ENCODE measurements at places on chromosomes 7 and 10.

GRCh38 chr7:67738958-67739357, 742.3 kb downstream of the TYW1 start:
- no peak for DNase-seq

- DNase-seq: no peak
These were observed 142.9 kb upstream of the VWC2 start for GRCh38 chr7:49630513-49630912.

GRCh38 chr7:119545118-119545517, 727.9 kb upstream of the KCND2 start:
- no peak for DNase-seq

DNA sequence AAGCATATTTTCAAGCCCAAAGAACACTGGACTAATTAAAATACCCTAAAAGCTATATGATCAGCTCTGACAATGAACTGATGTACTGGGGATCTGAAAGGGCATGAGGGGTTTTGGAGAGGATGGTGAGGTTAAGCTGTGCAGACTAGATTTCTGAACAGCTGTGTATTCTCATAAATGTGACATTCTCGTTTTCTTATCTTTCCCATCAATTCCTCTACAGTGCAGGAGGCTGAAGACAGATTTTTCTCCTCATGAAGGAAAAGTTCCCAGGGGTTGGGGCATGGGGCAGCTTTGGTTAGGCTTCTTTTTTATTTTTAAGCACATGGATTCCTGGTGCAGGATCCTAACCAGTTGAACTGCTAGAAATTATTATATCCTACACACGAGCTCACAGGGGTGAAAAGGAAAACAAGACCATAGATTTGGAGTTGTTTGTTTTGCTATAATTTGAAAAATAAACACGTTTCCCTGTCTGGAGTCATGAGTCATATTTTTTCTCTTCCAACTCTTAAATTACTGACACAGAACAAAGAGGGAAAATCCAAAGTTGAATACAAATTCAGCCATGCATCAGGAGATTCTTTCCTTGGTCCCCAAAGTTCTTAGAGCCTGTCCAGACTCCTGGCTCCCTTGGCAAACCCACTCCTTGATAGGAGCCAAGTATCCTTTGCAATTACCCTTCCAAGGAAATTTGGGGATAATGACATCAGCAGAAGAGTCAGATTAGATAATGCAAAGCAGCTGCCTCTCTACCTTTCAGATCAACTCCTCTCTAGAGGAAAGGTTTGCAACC, 147.7 kb upstream of the NPVF start:
- no peak for DNase-seq

- no peak for DNase-seq
These were observed 478.0 kb upstream of the KLF6 start for GRCh38 chr10:4262870-4263600.

DNA sequence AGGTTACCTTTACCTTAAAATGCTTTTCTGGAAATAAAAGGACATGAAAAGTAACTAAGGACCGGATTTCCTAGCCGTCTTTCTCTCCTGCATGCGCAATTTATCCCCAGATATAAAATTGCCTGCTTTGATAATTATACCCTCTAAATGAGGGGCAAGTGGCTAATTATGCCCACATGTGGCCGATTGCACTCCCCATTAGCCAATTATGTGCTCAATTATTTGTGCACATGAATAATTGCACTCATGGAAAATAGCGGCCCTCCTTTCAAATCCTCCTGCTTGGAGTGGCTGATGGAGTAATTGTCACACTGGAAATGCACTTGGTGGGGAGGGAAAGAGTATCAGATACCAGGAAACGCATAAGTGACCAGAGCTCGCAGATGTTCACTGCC, 66.4 kb upstream of the ATRNL1 start:
- DNase-seq: no peak

GRCh38 chr10:44774676-44775401, 136.3 kb upstream of the TMEM72 start:
- no peak for DNase-seq

DNA sequence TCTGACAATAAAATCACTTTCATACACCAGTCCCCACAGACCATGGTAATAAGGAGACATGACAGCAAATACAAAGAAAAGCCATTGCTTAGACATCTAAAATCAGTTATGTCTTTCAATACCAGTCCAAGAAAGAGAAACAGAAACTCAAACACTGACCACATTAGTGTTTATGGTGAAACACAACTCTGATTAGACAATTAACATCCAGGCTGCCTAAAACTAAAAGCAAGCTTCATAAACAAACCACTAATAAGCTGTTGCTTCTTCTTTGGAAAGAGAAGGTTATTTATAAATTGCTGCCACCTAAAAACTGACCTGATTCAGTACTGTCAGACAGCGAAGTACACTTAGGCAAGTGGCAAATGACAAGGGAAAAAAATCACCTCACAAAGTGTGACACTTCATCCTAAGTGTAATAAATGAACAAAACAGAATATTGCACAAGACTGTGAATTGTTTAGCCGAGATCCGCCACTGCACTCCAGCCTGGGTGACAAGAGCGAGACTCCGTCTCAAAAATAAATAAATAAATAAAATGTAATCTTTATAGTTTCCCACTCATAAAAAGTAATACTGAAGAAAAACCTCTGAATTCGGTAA, 277.4 kb downstream of the PARD3 start:
- DNase-seq: no peak

- no peak for DNase-seq
These were observed 11.1 kb upstream of the ENO4 start for GRCh38 chr10:116838143-116838725.

GRCh38 chr10:122513053-122513452, 47.5 kb upstream of the DMBT1 start:
- DNase-seq: no peak

- DNase-seq: no peak
These were observed 921.4 kb upstream of the CELF2 start for GRCh38 chr10:10096296-10096695.

- DNase-seq: no peak
These were observed 250.6 kb upstream of the NPVF start for GRCh38 chr7:25478925-25479324.

DNA sequence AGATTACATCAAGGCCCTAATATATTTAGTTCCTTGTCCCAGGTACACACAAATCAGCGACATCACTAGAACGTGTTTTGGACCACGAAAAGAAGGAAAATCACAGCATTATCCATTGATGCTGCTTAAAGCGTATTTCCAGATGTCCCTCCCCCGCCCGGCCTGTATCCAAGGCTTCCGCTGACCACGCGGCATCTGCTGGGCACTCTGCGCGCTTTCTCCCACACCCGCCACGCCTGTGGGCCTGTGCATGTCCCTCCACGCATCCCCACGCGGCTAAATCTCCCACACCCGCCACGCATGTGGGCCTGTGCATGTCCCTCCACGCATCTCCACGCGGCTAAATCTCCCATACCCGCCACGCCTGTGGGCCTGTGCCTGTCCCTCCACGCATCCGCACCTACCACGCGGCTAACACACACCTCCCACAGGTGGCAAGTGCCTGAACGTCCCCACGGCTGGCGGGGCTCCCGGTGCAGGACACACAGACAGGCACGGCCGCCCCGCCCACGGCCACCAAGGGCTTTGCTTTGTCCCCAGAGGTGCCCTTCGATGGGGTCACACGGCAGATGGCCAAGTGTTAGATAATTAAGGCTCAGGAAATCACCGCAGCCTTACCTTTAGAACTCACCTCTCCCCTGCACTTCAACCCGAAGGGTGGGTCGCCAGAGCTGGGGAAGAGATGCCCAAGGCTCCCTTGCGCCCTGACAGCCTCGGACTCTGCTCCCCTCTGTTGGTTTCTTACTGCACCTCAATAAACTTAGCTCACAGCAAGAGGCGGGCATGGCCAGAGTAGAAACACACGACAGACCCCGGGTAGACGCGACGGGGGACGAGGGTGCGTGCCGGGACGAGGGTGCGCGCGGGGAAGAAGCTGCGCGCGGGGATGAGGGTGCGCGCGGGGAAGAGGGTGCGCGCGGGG, 49.5 kb downstream of the DIP2C start:
- DNase-seq: no peak

DNA sequence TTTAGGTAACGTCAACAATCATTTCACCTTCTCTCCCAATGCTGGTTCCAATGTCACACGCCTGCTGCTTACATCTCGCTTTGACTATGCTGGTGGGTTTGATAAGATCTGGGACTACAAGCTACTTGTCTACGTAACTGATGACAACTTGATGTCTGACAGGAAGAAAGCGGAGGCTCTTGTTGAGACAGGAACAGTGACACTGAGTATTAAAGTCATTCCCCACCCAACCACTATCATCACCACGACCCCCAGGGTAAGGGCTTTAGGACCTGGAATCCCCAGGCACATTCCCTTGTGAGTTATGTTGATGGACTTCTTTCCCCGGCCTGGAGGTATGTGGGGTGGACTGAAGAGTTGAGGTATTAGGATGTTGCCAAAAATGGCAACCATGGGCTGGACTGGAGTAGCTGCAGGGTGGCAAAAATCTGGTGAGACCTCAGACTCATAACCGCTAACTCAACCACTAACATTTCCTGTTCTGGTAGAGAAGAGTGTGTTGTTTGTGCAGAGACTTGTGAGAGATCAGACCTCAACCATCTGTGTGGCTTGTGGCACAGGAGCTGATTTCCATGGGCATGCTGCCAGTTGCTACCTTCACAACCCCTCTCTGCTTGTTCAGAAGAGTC, 59.2 kb downstream of the CDHR3 start:
- peak; percentile 73 for DNase-seq

- no peak for DNase-seq
These were observed at the start of gene LBX1 for GRCh38 chr10:101229266-101230182. LBX1 (minus strand) TSS chr10:101229463; CDS start chr10:101228815, 648 bp downstream.

DNA sequence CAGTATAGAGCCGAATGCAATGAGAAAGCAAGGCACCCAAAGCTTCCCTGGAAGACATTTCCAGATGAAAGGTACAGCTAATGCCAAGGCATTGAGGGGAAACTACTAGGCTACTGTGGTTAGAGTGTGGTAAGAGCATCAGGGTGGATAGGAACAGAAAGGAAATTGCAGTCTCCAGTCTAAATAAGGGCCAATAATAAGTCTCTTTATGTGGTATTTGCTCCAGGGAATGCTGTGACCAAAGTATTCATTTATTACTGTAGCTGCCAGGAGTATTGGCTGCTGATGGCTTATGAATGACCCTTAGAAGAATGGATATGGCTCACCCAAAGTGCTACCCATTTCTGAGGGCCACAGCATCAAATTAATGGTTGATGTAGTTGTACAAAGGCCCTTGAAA, 30.1 kb upstream of the POT1 start:
- no peak for DNase-seq

DNA sequence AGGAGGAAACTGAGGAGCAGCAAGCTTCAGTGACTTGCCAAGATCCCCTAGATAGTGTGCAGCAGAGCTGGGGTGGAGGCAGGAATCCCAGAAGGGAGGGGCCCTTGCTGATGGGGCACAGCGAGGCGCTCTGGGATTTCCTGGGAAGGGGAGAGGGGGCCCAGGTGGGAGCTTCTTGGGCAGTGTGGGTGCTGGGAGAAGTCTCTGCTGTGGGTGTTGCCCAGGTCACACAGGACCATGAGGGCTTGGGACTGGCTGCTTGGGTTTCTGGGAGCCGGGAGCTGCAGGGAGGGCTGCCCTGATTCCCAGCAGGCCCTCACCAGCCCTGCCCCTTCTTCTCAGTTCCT, 55.2 kb downstream of the TSPAN15 start:
- no peak for DNase-seq

DNA sequence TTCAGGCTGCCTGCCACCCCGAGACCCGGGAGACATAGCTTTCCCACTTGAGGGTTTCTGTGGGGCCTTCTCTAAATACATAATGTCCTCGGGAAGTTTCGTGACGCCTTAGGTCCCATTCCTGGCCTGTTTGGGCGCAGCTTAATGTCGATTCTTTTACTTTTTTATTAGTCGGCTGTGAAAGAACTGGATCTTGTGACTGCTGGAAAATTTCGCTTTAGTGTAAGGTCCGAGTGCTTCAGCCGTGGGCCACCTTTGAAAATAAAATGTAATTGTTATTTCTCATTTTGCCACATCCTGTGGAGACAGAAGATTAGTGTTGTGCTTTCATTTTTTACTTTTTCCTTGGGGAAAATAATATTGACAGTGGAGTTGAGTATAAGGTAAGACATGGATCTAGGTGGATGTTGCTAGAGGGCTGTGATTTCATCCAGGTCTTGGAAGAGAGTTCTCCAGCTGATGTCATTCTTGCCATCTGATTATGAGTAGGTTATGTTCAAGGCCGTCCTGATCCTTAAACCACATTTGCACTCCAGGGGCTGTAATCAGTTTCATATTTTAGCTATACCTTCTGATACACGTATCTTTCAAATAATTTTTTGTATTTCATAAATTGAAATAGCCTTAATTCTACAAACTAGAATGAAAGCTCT, 830 bp downstream of the RAB18 start:
- no peak for DNase-seq
